ENCODE measurements at places on chromosomes 2 and 18.

DNA sequence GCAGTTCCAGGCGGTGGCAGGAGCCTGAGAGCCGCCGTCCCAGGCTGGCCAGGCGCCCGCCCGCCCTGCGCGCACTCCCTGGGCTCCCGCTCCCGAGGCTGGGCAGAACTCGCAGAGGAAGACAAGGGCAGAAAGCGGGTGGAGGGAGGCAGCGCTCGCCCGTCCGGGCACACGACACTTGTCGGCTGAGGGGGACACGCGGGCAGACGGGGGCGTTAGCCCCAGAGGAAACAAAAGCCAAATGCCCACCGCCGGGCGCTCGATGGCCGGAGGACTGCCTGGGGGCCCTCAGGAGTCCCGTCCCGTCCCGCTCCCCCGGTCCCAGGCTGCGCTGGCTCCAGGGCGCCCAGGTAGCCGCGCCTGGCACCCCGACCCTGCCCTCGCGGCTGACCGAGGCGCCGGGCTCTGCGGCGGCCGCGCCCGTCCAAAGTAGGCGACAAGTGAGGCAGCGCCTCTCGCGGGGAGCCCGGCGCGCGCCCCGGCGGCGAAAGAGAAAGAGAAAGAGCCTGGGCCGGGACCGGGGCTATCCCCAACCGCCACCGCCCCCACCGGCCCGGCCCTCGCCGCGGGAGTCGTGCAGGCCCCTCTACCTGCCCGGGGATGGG, 491 bp downstream of the L3MBTL4 start:
- peak; percentile 96 for DNase-seq

DNA sequence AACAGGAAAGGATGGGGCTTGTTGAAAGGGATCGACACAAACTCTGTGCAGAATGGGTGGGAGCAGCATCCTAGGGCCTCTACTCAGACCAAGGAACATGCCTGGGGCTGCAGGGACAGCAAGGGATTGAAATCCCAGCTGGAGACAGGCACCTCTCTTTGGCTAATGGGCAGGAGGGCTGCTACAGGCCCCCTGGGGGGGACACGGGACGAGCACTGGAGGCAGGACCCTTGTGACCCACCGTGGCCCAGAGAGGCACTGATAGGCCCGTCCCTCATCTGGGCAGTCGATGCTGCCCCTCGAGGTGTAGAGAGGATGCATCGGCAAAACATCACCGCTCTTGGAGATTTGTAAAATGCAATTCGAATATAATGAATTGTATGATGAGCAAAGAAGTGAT, 5.1 kb downstream of the HS1BP3 start:
- no peak for DNase-seq

DNA sequence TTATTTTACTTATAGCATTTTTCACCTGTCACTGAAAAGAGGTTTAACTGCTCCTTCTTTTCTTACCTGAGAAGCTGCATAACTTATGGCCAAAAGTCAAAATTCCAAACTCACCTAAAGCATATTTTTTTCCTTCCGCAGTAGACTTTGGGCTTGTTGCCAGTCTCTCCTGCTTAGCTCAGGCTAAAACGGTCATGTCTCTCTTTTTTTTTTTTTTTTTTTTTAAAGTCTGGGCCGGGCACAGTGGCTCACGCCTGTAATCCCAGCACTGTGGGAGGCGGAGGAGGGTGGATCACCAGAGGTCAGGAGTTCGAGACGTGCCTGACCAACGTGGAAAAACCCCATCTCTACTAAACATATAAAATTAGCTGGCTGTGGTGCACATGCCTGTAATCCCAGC, 113.5 kb downstream of the RTN4 start:
- DNase-seq: no peak

- DNase-seq: no peak
Measured at GRCh38 chr2:39476524-39476923, 39.4 kb upstream of the MAP4K3 start.

GRCh38 chr2:6637330-6637729, 228.4 kb downstream of the CMPK2 start:
- DNase-seq: no peak

All from upper lobe of left lung (tissue), 6 donors.